ENCODE measurements at places on chromosomes 6 and 20.

DNA sequence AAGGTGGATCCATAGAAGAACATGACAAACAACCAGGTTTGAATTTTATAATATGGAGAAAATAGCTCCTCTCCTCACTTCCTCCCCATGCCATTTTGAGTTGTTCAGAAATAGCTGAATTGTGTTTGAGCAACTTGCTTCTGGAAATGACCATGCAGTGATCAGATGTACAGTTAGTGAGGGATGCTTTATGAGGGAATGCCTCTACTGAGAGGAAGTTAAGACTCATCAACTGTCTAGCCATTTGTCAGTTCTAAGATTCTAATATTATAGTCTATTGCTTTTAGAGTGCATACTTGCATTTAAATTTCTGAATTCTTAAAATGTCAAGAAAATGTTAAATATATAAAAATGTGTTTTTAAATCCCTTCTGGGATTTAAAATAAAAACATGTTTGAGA is 3.8 kb downstream of the LAMA2 start:
- DNase-seq = no peak

DNA sequence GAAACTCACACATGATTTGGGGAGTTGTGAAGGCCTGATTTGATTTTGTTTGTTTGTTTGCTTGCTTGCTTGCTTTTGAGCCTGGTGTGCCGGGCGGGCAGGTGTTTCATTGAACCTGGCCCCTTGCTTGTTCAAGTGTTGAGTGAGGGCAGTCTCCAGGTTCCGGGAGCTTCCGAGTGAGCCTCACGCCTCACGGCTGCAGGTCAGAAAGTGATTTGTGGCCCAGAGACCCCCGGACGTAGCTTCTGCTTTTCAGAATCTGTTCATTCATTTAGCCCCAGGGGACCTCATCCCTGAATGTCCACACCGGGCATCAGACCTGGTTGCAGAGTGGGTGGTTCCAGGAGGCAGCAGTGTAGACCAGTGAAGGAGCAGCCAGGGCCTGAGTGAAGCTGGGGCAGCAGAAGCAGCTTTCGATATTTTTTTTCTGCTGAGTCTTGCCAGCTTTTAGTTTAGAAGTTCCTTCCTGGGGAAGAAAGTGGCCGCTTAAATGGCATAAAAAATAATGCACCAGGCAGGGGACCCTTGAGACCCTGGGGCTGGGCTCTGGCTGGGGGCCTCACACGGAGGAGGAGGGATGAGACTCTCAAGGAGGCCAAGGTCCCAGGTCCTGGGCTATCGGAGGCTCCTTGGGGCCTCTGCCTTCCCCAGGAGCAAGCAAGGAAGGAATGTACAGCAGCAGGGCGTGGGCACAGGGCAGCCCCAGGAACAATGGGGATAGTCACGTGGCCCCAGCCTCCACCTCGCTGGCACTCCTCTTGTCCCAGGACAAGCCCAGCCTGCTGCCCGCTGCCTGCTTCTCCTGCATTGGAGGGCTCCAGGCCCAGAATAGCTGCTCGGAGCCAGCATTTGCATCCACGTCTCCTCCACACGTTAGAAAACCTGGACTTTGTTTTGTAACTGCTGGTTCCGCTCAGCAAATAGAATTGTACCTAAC is 89.2 kb upstream of the BHLHE23 start:
- peak; percentile 12 for DNase-seq

DNA sequence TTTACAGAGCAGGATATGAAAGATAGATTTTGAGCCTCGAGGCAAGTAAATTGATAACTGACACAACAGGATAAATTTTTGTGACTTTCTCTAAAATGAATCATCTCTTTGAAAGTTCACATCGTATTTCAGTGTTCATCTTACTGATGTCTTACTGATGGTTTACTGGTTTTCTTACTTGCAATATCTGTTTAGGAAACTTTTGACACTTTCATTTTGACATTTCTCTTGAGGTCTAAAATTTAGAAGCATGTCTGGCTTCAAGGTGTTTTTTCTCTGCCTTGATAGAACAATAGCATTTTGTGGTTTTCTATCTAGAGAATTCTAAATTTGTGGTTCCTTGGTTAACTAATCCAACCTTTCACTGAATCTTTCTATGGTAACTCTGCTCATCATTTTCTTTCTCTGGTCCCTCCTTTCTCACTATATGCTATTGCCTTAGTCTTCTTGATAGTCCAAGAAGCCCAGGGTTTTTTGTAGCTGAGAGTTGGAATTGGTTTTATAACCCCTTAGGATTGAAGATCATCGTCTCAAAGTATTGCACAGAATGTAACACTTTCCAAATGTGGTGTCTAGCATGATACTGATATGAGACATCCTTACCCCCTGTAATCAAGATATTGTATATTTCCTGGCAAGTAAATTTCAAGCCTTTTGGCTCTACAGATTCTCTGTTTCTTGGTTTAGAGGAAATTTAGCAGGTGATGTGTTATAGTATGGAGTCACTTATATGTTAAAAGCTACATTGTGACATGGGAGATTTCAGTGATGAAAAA is 98.7 kb downstream of the RNF144B start:
- DNase-seq = no peak

- no peak for DNase-seq
These were observed 714.6 kb downstream of the CD109 start for GRCh38 chr6:74410630-74411029.

DNA sequence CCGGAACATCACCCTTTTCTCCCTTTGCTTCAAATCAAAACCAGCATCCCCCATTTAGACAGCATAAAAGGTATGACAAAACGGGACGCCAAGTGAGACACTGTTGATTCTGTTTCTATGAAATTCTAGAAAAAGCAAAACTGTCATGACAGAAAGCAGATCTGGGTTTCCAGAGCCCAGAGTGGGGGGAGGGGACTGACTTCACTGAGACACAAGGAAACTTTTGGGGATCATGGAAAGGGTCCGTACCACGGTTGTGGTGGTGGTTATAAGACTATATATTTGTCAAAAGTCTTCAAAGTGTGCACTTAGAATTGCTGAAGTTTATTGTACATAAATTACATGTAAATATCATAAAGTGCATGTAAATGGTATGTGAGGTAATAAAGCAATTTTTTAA is 82.6 kb downstream of the SLC22A3 start:
- DNase-seq = peak; percentile 72

DNA sequence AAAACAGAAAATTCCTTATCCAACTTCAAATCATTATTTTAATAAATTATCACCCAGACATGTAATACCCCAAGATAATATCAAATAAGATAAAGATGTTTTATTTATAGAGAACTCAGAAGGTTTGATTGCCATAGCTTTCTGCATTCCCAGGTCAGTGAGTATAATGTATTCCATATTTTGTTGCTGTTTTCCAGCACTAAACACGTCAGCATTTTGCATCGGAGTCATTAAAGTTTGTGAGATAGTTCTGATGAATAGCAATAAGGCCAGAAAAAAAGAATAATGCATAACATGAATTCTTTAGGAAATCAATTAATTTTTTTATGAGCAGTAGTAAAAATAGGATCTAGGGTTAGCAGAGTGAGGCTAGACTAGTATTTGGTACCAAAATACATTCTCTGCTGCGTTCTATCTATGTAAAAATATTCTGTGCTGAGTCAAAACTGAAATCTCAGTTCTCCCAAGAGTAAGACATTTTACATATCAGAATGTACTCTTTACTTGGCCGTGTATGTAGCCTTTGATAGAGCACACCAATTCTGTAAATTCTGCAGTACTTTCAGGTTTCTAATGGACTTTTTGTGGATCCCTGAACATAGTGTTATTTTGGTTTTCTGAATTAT is 269.9 kb upstream of the AGPAT4 start:
- DNase-seq = no peak

DNA sequence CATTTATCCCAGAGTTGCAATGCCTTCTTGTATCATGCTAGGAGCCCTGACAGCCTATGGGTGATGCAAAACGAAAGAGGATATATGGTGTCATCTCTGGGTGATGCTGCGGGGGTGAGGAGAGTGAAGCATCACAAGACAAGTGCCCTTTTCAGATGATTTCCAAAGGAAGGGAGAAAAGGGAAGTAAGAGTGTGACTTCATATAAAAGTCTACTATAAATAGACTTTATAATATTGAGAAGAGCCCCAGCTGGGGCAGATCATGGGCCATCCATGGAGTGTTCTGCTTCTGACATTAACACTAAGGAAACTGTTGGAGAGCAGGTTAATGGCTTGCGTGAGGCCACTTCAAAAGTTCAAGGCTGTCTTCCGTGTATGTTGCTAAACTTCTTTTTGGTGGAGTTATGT is 4.4 kb downstream of the CD83 start:
- no peak for DNase-seq

GRCh38 chr20:22762576-22763256 is 178.3 kb upstream of the FOXA2 start:
- DNase-seq = no peak

DNA sequence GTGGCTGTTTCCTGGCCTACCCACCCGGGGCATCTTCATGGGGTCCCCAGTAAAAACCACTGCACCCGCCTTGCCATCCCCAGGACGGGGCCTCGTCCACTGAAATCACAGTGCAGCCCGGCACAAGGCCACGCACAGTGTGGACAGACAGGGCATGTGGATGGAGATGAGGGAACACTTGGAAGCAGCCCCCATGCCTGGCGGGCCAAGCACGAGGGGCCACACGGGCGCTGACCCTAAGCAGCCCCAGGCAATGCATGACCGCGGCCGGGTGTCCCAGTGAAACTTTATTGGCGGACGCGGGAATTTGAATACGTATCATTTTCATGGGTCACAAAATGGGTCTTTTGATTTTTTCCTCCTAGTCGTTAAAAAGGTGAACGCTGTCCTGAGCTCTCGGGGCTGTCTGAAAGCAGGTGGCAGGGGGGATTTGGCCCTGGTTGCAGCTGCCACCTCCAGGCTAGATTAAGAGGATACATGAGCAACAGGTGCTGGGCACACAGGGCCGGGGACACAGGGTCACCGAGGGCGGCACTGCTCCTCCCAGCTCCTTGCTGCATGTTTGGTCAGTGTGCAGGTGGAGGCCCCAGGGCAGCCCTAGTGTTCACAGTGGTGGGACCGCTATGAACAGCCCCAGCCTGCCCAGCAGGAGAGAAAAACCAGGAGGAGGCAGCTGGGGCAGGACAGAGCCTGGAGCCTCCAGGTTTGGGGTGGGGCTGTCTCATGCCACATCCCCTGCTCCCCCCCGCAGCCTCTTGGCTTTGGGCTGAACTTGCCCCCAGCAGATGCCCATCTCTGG is 74.9 kb upstream of the SLCO4A1 start:
- DNase-seq = no peak

- no peak for DNase-seq
These were observed 23.6 kb downstream of the BCL2L1 start for GRCh38 chr20:31698803-31699718.

DNA sequence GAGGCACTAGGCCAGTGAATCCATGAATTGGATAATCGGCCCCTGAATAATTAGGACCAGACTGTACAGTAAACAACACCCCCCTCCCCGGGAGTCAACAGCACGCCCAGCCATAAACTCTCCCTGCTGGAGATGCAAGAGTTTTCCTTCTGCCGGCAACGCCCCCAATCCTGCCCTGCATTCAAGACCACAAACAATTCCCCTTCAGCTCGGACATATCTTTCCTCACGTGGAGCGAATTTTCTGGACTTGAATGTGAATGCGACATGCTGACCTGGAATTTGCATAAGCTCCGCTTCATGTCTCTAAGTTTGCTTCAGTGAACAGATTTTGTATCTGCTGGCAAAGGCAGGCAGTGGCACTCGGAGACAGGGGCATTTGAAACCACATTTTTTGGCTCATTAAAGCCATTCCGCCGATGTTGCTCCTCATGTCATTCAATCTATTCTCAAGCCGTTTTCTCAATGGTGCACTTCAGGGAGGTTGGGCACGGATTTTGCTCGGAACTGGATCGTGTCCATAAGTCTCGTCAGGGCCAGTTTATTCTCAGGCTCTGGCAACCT is 38.0 kb upstream of the GMPR start:
- DNase-seq = no peak

GRCh38 chr20:16066571-16066970 is 506.7 kb downstream of the KIF16B start:
- DNase-seq = no peak

GRCh38 chr6:121764493-121764892 is 329.0 kb downstream of the GJA1 start:
- no peak for DNase-seq

- DNase-seq = peak; percentile 8
These were observed 40.1 kb downstream of the ITPR3 start for GRCh38 chr6:33661106-33661838.

- no peak for DNase-seq
These were observed 45.2 kb downstream of the KIF16B start for GRCh38 chr20:16528078-16528477.

DNA sequence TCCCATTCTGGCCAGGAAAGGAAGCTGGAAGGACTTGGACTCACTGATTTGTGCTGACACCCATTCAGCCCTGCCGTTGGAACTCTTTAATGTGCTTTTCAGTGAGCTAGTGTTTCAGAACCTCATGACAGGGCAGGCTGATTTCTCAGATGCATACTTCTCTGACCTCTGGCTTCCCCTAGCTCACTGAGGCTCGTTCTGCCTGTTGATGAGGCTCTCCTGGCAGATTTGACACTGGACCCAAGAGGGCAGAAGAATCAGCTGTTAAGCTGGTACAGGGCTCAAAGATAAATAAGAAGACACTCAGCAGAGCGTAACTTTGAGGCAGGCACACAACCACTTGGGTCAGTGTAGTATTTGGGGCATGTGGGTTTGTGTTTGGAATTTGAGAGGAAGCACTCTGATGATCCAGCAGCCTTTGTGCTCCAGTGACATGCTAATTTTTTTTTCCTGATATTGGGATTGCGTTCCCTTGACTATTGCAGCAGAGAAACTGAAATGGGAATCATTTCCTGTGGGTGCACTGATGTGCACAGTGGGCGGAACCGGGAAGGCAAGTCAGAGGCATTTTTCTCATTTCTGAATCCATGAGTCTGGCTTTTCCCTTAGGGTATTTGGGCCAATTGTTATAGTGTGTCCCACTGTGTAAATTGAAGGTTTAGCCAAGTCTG is 80.2 kb downstream of the CARMIL1 start:
- peak; percentile 48 for DNase-seq

- DNase-seq = no peak
These were observed 96.2 kb downstream of the PSMG4 start for GRCh38 chr6:3355011-3355357.

DNA sequence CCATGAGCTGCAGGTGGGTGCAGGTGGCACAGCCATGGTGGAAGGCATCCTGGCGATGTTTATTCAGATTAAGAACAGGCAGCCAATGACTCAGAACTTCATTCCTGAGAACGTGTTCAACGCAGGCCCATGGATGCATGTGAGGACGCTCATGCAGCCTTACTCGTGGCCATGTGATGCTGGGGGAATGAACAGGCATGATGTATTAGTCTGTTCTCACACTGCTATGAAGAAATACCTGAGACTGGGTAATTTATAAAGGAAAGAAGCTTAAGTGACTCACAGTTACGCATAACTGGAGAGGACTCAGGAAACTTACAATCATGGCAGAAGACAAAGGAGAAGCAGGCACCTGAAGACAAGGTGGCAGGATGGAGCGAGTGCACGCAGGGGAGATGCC is 146.6 kb downstream of the RNASET2 start:
- no peak for DNase-seq

Measured in right cardiac atrium (tissue), 5 donors.